GM06990 (cell line): ENCODE measurements at places on chromosomes 2 and 18.
A peak's percentile ranks its signal among the peaks of the same experiment; 100 is the strongest.

DNA sequence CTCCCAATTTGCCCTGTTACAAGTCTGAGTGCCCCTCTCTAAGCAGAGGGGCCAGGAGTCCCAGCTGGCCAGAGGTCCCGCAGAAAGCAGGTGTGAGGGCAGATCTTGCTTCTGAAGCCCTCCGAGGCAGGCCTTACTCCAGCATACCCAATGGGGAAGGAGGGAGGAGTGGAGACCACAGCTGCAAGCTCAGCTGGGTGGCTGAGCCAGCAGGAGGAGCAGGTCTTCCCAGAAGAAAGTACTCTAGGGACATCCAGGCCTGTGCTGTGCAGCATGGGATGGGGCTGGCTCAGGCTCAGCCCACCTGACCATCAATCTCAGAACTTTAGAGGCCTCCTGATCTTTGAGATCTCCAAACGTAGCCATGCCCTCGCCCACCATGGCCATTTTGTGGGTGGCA is 31.3 kb downstream of the PLB1 start:
- DNase-seq = no peak

DNA sequence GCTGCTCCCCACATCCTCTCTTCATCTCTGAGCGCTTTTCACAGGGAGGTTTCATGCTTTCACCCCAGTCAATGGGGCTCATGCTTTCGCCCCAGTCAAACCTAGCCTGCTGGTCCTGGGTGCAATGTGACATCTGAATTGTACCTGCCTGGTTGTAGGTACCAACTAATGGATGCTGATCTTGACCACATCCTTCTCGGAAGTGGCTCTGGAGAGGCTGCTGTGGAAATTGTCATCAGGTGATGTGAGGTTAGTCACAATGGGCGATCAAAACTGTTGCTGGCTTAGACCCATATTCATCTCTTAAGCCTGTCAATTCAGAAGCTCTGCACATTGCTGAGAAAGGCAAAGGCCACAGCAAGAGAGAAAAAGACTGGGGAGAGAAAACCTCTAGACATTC is 32.7 kb upstream of the ALKAL2 start:
- no peak for DNase-seq

DNA sequence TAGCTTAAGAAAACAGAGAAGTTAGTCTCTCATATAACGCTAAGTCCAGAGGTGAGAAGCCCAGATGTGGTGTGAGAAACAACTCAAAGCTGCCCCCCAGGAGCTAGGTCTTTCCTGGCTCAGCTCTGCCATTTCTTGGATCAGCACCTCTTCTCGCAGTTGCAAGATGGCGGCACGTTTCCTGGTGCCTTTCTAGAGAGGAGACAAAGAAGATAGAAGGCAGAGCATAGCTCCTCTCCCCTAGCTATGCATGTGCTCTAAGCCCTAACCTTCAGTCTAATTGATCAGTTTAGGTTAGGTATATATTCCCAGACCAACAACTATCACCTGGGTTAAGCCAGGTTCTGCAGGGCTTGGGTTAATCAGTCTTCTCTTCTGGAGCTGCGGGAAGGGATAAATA is 119.5 kb upstream of the RAB12 start:
- no peak for DNase-seq

GRCh38 chr2:111199840-111200239 is 79.1 kb downstream of the BCL2L11 start:
- DNase-seq = no peak

GRCh38 chr2:120174963-120175581 is 48.1 kb downstream of the TMEM185B start:
- no peak for DNase-seq

DNA sequence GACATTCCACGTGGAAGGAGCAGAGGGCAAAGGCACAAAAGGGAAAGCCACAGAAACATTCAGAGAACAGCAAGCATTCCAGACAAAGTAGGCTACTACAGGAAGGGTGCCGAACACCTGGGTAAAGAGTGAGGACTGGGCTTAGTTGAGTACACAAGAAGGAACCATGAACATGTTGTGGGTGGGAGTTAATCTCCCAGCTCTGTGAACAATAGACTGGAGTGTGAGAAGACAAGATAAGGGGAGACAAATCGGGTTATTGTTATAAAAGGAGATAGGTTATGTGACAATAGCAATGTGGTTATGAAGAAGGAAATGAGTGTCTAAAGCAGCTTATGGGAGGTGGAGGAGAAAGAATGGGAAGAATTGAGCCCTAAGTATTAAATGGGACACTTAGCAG is 70.0 kb downstream of the DPP4 start:
- DNase-seq = no peak

DNA sequence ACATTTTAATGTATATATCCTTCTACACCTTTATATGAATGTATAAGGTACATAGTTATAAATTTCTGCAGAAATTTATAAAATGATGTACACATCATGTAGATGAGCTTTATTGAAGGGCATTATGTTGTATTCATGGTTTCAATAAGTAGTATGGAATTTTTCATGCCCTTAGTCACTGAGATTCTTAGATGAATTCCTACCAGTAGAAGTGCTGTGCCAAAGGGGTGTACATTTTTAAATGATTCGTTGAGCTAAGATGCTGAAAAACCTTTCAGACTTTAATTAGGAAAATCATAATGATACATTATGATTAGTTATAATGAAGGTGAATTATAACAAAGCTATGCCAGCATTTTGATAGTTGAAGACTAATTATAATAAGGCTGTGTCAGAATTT is 115.2 kb downstream of the ZNF236 start:
- DNase-seq = no peak

GRCh38 chr18:363301-364085 is 95.6 kb upstream of the THOC1 start:
- DNase-seq = no peak

GRCh38 chr2:96507957-96508520 is 2.9 kb upstream of the NEURL3 start:
- DNase-seq = peak; percentile 83

- DNase-seq = no peak
Measured at GRCh38 chr18:65257149-65257548, 493.7 kb upstream of the CDH7 start.

- no peak for DNase-seq
Measured at GRCh38 chr2:231924889-231925275, 1.3 kb downstream of the NPPC start.

DNA sequence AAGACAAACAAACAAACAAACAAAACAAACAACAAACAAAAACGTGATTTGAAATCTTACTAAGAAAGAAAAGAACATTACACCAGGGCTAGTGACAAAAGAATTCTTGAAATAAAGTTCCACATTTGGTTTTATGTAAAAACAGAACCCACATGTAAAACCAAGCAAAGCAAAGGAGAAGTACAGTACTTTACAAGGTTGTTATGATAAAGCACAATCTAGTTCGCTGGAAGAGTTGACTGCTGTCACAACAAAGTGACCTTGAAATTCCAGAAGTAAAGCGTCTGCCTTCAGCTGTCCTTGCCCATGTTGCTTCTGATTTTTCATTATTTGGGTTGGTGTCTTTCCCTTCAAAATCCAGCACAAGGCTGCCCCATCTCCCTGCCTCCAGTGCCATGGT is 94.8 kb upstream of the CYRIA start:
- no peak for DNase-seq

DNA sequence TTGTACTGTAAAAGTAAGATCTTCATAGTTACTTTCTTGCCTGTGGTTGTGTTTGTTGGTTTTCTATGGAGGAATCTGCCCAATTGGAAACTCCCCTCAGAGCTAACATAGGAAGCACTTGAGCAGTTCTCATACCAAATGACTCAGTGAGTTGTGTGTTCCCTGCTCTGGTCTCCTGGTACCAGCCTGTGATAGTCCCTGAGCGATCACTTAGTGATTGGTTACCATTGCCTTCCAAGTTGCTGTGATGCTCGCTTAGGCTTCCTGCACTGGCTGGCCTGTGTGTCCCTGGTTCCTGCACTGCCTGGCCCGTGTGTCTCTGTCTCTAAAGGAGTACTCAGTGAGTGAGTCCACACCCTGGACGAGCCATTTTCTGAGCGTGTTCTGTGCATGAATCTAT is 133.0 kb downstream of the MAP4K4 start:
- peak; percentile 26 for DNase-seq

GRCh38 chr2:237962432-237963084 is 4.3 kb upstream of the UBE2F start:
- DNase-seq = no peak

DNA sequence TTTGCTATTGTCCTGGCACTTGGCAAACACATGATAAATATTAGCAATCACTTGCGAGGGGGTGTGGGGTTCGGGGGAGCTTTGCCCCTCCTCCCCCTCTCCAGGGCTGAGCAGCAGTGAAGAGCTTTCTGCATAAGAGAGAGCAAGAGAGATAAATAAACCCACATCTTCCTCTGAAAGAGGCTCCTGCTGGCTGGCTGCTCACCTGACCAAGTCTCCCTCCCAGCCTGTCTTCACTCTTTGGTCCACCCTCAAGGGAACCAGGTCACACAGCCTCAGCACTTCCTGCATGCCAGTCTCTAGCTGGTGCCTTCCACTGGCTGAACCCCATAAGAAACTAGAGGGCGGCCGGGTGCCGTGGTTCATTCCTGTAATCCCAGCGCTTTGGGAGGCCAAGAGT is 18.5 kb upstream of the YWHAQ start:
- no peak for DNase-seq

DNA sequence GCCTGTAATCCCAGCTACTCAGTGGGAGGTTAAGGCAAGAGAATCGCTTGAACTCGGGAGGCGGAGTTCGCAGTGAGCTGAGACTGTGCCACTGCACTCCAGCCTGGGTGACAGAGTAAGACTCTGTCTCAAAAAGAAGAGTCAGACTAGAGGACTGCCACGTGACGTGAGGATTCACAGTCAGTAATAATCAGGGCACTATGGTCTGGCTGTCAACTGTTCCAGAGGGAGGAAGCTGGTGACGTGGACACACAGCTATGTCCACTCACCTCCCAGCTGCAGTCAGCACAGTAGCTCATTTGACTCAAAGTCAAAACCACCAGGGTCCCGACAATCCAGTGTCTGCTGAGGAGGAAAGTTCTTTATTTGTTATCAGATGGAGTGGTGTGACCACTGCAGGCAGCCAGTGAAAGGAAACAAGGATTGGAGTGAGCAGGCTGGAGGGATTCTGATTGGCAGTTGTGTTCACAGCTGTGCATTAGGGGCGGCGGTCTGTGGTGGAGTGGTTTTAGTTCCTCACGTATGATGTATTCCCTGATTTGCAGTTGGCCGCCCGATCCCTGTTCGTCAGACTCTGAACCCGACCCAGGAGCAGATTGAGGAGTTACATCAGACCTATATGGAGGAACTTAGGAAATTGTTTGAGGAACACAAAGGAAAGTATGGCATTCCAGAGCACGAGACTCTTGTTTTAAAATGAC is 37.9 kb downstream of the MOGAT1 start:
- peak; percentile 22 for DNase-seq

- no peak for DNase-seq
Measured at GRCh38 chr2:144496092-144496976, 23.6 kb downstream of the ZEB2 start.

GRCh38 chr2:191376981-191377629 is 131.9 kb downstream of the MYO1B start:
- DNase-seq = no peak

DNA sequence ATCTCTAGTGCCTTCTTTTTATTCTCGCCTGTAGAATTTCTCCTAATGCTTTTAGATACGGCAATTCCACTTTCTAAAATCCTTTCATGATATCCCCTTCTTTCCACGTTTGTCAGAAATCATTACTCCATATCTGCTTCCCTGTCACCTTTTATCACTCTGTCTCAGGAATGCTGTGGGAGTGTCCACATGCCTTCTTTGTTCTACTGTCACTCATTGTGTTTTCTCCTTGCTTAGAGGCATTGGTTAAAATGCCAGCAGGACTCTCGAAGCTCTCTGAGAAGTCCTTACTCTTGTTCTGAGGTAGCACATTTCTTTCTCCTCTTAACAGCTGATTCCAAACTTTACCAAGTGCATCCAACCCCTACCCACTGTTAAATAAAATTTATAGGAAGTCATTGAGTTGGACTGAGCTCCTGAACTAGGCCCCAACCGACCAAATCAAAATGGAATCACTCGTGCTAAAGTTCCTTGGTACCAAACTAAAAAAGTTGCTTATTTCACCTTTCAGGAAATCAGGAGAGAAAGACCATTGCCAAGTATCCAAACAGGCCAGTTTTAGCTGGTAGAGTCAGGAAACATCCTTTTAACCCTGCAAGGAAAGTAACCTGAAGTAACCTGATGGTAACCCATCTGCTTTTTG is 10.6 kb upstream of the GALNT5 start:
- DNase-seq = no peak

GRCh38 chr18:55398858-55399257 is 189.1 kb downstream of the TCF4 start:
- DNase-seq = no peak

DNA sequence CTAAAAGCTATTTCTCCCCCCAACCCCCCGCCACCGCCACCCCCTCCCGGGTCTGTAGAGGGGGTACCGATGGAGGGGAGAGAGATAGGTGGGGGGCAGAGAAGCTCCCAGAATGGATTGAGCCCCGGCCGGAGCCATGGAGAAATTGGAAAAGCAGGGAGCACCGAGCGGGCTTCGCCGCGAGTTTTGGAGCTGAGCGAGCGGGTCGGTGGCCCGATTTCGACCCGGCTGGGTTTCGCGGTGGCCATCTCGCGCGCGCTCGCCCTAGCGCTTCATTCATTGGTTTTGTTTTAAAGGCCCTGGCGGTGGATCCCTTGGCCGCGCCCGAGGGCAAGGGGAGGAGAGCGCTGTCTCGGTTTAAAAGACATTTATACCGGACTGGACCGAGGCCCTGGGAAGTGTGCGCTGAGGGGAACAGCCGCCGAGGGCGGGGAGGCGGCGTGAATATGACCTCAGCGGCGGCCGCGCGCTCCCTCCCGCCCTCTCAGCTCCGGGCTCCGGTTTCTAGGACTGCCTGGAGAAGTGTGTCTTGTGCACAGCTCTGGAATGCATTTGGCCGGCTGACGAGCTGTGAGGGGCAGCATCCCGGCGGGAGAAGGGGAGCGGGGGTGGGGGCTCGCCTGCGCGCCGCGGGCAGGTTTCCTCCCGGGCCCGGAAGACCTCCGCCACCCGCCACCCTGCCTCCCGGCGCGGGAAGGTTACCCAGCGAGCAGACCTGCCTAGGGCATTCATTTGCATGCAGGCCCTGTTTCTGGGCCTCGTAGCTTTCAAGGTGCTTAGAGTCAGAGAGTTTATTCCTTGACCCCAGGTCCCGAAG is 1.7 kb upstream of the SMAD7 start:
- peak; percentile 79 for DNase-seq

DNA sequence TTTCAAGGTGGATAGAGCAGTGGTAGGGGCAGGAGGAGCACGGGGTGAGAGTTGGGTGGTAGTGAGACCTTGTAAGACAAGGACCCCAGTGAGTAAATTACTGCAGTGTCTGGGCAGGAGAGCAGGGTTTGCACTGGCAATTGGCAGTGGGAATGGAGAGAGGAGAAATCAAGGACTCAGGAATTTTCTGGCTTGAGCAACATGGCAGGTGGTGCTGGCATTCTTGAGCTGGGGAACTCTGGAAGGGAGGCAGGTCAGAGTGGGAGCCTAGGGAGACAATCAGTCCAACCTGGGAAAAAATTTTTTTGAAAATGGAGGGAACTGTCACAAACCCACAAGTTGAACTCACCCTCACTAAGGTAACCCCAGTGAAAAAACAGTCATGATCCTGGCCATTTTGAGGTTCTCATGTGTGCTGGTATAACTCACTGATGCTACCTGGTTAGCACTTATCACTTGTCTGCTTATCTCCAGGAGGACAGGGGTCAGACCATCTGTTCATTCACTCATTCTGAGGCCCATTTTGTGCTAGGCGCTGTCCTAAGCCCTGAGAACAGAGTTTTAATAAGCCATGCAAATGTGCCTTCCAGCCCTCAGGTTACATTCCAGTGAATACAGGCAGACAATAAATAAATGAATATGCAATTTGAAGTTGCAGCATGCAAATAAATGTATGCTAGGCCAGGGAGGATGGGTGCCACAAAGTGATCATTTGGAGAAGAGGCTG is 92.2 kb upstream of the SEC11C start:
- no peak for DNase-seq
